A549 (cell line): ENCODE measurements at places on chromosomes 1 and 21. TPM values are rescaled to one million over a fixed set of nuclear protein-coding genes. Genes with fewer than 3 reads are reported as not detected.
A peak's percentile ranks its signal among the peaks of the same experiment; 100 is the strongest.

DNA sequence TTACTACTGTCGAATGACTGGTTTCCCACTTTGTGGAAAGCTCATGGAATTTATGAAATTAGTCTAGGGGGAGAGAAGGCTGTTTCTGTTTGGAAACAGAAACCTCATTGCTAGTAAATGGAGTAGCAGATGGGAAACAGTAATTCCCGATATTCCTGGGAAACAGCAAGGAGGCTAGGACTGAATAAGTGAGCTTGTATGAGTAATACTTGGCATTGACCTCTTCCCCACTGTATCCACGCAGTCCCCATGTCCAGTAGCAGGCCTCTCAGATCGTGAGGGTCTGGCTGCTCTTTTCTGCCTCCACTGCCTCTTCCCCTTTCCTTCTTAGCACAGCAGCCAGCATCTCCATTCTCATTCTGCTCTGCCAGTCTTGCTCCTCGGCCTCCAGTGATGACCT is 75.5 kb downstream of the PRDM2 start:
- DNase-seq, result no peak

GRCh38 chr21:15437883-15438282 is 291.9 kb upstream of the USP25 start:
- DNase-seq, result no peak

DNA sequence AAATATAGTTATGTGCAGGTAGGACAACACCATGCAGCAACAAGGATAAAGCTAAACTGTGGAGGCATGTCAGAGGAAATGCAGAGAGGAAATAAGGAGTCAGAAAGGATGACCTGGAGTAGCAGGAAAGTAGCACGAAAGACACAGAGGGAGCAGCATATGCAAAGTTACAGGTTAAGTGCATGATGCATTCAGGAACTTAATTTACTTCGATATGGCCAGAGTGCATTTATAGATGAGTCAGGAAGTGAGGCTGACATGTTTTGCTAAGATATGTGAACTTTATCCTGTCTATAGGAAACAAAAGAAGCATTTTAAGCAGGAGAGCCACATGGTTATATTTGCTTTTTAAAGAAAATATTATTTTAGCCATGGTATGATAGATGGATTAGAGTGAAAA is 15.4 kb upstream of the MUTYH start:
- no peak for DNase-seq

- DNase-seq, result peak; percentile 91
Measured at GRCh38 chr1:156726549-156727226, 1.6 kb upstream of the METTL25B start.

GRCh38 chr1:79792219-79792930 is 785.8 kb upstream of the ADGRL4 start:
- DNase-seq, result no peak

DNA sequence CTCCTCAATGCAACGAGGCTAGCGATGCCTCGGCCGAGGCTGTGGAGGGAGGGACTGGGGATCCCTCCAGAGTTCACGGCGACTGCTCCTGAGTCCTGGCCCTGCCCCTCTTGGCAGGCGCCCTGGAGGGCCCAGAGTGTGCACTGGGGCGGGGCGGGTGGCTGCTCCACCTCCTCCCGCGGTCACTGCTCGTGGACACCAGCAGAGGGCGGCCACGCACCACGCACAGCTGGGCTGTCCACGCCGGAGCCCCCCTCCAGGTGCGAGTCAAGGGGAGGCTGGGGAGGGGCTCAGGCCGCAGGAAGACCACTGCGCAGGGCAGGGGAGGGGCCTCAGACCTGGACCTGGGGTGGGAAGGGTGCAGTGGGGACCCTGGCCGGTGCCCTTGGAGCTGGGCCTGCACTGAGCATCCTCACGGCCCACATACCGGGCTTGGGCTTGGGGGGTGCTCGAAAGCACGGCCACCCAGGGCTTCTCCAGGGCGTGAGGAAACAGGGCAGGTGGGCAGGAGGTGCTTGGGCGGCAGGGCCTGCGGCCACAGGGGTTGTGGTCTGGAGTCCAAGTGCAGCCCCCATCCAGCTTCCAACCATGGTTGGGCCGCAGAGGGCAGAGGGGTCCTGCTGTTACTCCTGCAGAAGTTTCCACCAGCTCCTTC is 20.6 kb upstream of the TTC34 start:
- DNase-seq, result peak; percentile 38

DNA sequence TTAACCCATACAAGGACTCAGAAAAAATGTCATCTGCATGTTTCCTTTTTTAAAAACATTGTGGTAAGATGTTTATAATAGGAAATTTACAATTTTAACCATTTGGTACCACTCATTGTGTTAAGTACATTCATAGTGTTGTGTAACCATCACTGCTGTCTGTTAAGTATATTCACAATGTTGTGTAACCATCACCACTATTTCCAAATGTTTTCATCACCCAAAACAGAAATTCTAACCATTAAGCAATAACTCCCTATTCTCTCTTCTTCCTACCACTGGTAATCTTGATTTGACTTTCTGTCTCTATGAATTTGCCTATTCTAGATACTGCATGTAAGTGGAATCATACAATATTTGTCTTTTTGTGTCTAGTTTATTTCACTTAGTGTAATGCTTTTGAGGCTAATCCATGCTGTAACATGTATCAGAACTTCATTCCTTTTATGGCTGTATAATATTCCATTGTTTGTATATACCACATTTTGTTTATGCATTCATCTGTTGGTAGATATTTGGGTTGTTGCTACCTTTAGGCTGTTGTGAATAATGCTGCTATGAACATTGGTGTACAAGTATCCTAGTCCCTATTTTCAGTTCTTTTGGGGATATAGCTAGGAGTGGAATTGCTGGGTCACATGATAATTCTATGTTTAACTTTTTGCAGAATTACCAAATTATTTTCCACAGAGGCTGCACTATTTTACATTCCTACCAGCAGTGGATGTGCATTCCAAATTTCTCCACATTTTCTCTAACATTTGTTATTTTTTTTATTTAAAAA is 14.1 kb downstream of the HIPK1 start:
- DNase-seq, result no peak

GRCh38 chr1:1254667-1254998 is 8.1 kb upstream of the C1QTNF12 start:
- no peak for DNase-seq

GRCh38 chr1:101178341-101178687 is 58.5 kb upstream of the S1PR1 start:
- DNase-seq, result no peak

DNA sequence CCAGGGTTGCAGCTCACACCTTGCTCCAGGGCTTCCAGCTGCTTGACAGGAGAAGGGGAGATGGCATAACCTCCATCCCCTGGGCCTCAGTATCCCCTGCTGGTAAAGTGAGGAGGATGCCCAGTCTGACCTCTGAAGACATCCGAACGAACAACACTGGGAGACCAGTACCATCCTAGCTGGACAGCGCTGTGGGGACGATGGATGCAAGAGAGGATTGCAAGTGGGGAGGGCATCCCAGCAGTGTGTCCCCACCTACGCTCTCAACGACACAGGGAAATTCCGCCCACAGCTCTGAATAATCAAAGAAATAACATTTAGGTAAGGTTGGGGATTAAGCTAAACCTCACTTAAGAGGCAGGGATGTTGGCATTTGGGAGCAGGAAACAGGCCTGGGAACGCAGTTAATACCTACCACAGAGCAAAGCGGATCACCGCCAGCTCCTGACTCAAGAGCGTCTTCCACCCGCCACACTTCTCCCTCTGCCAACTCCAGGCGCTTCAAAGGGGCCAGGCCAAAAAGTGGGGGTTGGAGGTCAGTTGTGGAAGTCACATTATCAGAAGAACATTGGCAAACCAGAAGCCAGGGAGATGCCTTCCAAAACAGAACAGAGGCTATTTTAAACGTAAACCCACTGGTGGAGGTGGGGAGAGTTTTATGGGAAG is 47.6 kb downstream of the SSBP3 start:
- DNase-seq, result no peak

- DNase-seq, result no peak
Measured at GRCh38 chr1:17196496-17197185, 8.3 kb upstream of the PADI1 start.

The ZBED6 gene
- 1.5 to 1.8 TPM (median 1.7 TPM) in 3 replicates for polyA plus RNA-seq

The GUCA2B gene
- polyA plus RNA-seq, result 0.17 TPM in 1 of 3 replicates, not detected in the others

The SLC9A1 gene
- polyA plus RNA-seq, result 7.3 to 7.5 TPM (median 7.4 TPM) in 3 replicates

The UQCRHL gene
- polyA plus RNA-seq, result 0.64 to 1.2 TPM (median 0.68 TPM) in 3 replicates

The TNFRSF18 gene
- polyA plus RNA-seq, result not detected in 3 replicates

The UBL4B gene
- polyA plus RNA-seq, result not detected in 3 replicates

The MAGI3 gene
- polyA plus RNA-seq, result 3.8 to 4.5 TPM (median 4.1 TPM) in 3 replicates

The NSUN4 gene
- polyA plus RNA-seq, result 11.7 to 13.2 TPM (median 12.0 TPM) in 3 replicates
